ENCODE measurements at places on chromosomes 3 and 15.
A peak's percentile ranks its signal among the peaks of the same experiment; 100 is the strongest.

DNA sequence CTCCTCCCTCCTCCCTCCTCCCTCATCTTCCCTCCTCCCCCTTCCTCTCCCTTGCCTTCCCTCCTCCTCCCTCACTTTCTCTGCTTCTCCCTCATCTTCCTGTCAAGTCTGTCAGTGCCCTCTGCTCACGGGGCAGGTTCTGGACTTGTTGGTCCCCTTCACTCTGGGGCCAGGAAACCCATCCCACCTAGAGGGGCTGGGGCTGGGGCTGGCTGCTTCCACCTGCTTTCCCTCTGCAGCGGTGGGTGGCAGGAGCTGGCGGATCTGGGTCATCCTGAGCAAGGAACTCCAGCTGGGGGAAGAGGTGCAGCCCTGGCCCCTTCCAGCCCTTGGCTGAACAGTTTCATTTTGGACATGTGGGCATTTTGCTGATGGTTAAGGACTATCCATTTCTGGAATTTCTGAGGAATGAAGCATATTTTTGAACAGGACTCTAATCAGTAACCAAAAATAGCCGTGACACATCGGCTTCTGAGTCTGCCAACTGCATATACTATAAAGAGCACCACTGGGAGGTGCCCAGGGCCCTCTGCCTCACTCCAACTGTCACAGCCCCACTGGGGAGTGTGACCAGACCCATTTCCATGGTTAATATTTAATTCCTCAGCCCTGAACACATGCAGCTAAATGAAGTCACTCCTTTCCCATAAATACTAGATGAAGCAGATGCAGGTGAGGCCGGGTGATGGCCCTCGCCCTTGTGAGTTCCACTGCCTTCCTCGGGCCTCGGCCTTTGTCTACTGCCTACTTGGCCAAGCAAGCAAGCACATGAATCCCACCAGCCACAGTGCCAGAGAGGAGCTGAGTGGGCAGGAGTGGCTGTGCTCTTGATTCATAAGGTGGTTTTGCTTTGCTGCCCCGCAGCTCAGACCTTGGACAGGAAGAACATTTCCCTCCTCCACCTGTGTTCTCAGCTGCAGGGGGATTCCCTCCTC lies 39.8 kb downstream of the CHDH start:
- DNase-seq: no peak

DNA sequence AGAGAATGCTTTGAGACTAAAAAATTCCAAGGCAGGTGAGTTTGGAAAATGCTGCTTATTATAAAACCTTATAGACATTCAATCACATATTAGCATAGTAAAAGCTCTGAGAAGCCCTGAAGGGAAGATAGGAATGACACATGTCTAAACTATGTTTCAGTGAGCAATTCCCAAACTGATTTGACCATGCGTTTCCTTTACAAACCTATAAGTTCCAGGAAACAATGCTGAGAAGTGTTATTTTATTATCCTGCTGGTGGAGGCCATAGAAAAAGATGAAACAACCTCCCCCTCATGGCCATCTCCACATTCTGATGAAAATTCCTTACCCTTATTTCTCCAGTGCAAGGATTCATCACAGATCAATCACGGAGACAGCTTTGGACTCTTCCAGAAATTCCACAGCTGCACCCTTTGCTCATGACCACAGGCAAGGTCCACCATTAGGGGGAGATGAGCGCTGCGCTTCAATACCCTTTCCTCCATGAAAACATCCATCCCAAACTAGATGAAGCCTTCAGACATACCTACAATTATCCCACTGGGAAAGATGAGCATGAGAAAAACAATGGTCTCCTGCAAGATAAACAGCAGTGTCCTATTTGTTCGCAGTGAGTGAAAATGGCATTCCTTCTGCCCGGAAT lies 372.1 kb downstream of the MAGI1 start:
- no peak for DNase-seq

DNA sequence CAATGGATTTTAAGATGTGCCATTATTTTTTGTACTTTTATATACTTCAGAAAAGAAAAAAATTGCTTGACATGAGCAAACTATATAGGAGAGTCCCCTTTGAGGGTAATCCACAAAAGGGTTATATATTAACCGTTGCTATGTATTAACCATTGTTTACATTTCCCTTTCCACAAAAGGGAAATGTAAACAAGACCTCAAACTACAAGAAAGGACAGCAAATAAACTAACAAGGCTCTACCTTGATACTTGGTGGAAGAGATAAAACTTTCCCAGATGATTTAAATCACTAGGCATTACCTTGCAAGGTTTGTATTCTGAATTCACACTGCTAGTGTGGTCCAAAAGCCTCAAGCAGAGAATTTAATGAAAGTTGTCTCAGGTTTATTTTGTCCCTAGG lies 616.3 kb upstream of the BCHE start:
- DNase-seq: no peak

DNA sequence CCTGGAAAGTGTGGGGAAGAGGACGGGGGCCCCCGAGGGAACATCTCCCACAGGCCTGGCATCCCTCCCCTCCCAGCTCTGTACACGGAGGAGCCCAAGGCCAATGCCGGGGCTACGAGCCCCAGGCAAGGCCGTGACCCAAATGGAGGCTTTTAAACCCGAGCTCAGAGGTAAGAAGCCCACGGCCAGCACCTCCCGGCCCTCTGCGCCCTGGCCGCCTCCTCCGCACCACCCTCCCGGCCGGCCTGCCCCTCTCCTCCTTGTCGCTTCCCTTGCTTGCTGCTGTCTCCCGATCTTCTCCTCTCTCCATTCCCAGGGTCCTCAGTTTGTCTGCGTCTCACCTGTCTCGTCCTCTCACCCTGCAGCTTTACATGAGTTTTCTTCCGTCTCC lies 1.3 kb downstream of the MUC4 start:
- DNase-seq: no peak

DNA sequence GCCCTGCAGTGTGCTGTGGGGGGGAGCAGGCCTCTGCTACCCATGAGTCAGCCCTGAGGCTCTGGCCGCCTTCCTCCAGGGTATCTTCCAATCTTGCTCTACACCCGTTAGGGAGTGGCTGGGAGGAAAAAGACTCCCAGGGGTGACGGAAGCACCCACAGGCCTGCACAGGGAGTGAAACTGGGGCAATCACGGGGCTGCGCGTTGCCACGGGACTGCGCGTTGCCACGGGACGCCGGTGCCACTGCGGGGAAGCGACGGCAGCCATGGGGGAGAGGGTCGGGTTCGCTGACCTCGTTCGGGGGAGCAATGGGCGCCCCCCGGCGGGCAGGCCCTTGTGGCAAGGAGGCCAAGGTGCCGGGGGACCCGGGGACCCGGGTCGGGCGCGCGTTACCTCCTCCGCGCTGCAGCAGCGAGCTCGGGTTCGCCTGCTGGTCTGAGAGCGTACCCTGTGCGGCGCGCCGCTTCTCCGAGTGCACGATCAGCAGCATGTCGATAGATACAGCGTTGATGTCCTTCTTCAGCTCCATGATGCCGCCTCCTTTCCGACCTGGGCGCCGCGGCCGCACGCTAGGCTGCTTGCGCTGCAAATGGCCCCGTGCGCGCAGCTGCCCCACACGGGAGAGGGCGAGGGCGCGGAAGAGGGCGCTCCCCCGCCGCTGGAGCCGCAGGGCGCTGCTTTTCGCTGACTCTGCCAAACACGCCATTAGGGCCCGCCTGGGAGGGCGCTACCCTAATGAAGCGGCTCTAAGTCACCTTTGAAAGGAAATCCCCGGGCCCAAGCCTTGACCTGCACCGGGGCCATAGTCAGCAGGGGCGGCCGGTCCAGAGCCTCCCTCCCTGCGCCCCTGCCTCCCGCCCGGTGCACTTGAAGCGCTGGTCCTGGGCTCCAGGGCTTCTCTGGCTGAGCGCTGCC lies at the start of gene KY:
KY (minus strand) TSS at position 592 of the 916 bp plus-strand sequence; CDS start at position 530, 62 bp downstream.
- peak; percentile 18 for DNase-seq

GRCh38 chr3:15319575-15319974 lies 12.8 kb downstream of the SH3BP5 start:
- DNase-seq: no peak

DNA sequence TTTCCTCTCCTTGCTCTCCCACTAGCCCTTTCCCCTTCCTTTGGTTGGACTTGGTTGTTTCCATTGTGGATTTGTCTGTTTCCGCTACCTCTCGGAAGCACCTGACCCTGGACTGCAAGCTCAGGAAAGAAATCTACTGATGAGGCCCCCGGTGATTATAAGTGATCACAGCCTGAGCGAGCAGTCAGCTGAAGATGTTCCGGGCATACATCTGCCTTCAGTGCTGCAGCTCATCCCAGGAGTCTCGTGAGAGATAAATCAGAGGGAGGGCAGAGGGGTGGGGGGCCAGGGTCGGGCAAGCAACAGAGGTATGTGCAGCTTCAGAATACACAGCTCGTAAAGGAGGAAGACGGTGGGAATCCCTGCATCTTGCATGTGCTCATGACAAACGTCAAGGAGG lies 102.1 kb downstream of the MRPL46 start:
- no peak for DNase-seq
